ENCODE measurements at places on chromosomes 4 and X.

DNA sequence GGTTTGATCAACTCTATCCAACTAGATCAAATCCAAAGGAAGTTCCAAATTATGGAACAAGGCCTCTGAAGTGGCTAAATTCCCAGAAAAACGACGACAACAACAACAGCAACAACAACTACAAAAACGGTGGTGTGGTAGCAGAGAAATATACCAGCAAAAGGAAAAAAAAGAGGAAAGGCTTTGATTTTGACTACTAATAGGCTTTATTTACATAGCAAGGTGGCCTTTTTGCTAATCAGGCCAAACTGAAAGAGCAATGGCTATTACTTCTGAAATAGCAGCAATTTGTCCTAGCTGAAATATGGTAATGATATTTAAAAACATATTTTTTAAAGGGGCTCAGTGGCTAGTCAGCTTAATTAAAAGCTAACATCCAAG is 40.8 kb upstream of the TMPRSS11E start:
- DNase-seq: no peak

GRCh38 chr4:106893903-106894302 is 142.2 kb downstream of the DKK2 start:
- no peak for DNase-seq

GRCh38 chrX:138946926-138947325 is 235.4 kb upstream of the FGF13 start:
- DNase-seq: no peak

DNA sequence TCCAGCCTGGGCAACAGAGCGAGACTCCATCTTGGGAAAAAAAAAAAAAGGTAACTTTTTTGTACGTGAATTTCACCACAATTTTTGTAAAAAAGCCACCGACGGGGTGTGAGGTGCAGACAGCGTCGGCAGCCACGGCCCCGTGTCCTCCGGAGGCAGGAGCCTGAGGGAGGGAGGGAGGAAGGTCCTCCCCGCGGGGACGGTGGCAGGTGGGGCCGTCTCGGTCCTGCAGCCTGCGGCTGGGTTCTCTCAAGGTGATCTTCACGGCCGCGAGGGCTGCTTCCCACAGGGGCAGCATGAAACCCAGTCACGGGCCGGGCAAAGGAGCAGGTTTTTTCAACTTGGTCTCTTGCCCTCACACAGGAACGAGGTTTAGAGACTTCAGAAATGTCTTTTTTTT is 14.0 kb downstream of the PLCXD1 start:
- no peak for DNase-seq

DNA sequence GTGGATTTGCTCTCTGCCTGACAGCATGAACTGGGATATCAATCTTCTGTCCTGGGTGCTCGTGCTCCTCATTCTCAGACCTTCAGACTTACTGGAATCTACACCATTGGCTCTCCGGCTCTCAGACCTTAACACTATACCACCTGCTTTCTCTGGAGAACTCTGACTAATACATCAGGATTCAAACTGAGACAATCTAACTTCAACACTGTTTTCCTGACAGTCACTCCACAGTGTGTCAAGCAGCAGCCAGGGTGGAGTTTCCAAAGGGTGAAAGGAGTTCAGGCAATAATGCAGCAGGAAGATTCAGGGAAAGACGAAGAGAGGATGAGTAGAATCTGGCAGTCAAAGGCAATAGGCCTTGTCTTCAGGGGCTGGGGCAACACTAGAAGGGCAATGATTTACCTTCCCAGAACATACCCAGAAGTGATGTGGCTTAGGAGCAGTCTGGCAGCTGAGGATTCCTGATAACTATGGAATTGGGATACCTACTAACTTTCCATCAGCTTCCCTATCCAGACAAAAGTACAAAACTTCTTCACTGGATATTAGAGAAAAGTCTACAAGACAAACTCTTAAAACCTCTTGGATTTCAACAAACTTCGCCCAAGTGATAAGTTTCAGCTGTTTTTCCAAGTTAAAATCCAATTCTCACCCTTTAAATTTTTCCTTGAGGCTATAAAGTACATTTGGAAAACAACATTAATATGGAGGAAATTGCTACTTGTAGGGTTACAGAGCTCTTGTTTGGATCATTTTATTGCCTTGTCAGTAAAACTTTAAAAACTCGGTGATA is 58.4 kb upstream of the SLIT2 start:
- no peak for DNase-seq

DNA sequence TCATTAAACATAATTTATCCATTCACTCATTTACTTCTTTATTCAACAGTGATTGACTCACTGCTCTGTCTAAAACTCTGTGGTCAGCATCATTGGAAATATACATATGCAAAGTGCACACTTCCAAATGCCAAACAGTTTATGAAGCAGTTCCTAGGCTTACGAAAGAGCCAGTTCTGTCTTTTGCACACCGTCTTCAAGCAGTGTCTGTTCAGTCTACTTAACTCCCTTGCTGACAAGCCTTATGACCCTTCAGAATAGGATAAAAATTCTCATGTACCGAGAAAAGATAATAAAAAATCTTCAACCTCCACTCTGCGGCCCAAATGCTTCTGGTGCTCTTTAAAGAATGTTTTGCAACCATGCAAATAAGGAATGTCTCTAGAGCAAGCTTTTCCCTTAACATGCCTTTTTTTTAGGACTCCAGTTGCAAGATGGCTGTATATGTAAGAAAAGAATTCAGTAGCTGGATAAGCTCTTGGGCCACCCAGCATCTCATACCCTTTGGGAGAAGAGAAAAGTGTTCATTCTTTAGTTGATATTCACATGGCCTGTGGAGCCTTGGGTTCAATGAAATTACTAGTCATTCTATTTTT is 1037.0 kb upstream of the SLIT2 start:
- no peak for DNase-seq

GRCh38 chr4:184196730-184197385 is 20.8 kb downstream of the ENPP6 start:
- peak; percentile 28 for DNase-seq

DNA sequence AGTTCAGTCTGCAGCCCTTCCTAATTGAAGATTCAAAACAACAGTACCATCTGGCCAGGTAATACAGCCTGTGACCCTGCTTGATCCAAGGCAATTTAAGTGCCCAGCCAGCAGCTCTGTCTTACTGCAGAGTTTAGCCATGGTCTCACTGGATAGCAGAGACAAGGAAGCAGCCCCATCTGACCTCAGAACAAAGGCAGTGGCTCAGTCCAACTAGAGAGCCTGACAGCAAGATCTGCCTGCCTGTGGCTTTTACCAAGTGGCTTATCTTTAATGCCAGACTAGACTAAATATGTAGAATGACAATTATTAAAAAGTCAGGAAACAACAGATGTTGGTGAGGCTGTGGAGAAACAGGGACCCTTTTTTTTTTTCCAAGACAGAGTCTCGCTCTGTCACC is 293.4 kb downstream of the DTHD1 start:
- no peak for DNase-seq

DNA sequence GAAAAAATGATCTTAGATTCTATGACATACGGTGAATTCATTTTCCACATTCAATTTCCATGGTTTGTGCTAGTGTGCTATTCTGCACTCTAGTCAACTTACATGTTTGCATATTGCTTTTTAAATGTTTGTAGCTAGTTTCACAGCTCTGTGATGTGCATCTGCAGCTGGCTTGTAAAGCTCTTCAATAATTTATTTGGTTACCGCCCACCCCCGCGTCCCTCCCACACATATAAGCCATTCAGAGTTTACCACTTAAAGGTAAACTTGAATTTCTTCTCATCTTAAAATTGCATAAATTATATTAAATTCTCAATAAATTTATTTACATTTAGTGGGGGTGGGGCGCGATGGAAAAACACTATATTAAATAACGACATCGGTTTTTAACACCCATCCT is 291 bp upstream of the NBDY start:
- no peak for DNase-seq

GRCh38 chrX:28591542-28591941 is 4.3 kb downstream of the IL1RAPL1 start:
- no peak for DNase-seq

DNA sequence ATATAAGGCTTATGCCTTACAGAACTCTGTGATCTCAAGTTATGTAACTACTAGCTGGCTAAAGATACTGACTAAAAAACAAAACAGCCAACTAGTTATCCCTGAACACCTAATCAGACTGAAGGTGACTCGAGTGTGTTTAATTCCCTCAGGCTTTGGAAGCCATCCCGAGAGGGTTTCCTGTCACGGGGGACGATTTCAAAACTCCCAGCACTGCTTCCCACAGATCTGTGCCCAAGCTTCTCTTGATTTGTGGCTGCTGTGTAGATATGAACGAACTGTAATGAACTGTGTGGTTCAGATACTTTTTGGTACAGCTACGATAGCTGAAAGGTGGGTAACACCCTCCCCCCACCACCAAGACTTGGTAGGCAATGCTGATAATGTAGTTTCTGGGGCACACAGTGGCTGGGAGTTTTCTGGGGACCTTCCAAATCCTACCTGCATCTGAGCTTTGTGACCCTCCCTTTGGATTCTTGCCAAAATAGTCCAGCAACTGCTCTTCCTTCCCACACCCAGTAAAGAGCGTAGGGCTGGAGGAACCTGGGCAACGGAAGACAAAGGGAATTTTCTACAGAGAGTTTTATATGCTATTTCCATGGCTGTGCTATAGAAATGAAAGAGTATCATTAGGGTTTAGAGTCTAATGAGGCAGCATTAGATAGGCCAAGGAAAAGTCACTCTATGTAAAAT is 148.8 kb downstream of the MGST2 start:
- DNase-seq: no peak

DNA sequence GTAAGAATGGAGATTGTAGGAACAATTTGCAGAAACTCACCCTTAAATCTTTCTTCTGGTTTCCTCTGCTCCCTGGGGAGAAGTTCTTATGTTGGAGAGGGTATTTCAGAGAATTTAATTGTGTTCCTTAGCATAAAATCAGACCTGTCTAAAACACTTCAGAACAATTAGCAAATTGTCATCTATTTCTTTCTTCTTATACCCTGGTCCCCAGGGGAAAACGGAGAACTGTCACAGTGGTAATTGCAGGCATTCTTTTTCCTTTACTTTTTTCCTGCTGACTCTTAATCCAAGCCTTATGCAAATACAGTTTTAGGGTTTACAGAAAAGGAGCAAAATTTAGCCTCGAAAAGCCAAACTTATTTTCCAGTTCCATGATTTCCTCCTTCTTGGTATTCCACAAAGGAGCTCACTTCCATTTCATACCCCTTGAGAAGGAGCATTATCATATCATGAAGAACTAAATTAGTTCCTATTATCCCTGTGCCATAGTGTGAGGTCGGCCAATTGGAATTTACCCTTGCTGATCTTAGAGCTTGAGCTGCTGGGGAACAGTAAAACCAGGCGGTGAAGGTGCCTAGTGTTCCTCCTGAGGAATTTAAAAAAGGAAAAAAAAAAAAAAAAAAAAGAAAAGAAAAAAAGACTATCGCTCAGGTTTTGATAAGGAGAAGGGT is 173.8 kb downstream of the IL15 start:
- no peak for DNase-seq

- DNase-seq: no peak
Measured at GRCh38 chrX:48492293-48492910, 16.4 kb upstream of the PORCN start.

GRCh38 chr4:66340286-66340893 is 670.1 kb upstream of the EPHA5 start:
- DNase-seq: no peak

DNA sequence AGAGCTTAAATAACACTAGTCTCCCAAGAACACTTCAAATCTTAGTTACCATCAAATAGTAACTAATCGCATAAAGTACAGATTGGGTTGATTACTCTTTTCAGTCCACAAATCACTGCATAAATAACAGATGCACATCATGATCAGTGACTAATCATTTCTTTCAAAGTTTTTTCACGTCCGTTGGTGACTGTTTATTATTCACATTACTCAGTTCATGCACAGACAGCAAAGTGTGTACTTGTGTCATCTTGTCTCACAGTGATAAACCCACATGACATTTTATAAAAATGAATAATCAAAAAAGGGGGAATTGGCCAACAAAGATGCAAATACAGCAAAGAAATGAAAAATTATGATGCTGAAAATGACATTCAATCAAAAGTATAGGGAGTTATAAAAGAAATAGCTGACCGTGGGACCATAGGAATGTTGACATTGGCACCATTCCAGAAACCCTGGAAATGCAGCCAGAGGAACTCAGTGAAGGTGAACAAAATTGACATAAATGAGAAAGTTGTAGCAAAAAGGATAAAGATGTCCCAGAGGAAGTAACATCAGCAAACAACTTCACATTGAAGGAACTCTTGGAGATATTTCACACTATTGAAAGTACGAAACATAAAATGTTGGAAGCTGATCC is 161.5 kb downstream of the SOX3 start:
- no peak for DNase-seq

DNA sequence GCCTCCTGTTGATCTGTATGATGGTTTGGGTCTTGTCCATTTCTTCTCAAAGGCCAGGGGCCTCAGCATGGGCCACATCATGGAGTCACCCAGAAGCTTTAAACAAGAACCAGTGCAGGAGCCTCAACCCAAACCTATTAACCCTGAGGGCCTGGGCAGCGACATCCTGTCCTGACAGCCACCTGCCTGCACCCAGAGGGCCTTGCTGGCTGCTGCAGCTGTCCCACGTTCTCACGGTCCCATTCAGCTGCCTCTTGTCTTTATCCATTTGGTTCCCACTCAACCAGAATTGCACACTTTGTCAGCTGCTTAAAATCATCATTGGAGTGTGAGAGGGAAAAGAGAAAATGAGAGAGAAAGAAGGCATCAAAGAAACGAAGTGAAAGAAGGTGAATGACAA is 21.6 kb downstream of the C4orf50 start:
- no peak for DNase-seq

- DNase-seq: peak; percentile 18
Measured at GRCh38 chr4:51943221-51943620, 76.9 kb downstream of the LRRC66 start.

DNA sequence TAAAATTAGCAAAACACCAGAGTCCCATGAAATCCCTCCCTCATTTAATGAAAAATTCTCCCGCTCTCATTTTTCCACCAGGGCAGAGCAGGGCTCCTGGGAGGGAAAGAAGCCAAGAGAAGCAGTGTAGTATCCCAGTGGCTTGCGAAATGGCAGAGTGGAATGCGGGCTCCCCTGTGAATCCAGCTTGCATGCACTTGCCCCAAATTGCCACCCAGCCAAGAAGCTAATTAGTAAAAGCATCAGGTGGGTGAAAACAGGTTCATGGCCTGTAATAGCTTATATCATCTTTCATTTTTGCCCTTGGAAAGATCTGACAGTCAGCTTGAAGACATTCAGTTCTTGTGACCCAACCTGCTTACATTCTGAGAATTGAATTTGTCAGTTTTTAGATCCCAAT is 10.1 kb downstream of the AMOT start:
- no peak for DNase-seq

DNA sequence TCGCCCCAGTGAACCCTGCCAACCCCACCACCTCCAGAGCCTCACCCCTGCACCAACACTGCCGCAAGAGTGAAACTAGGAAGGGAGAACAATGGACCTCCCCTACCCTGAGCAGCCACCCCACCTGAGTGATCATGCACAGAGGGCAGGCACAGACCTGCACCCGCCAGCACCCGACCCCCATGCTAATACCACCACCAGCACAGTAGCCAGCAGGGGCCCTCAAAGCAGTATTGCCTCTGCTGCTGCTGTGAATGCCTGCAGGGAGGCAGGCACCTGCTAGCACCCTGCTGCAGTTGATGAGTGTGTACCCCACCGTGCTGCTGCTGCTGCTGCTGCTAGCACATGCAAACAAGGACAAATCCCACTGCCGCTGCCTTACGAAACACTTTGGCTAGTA is 100.1 kb downstream of the RAB28 start:
- no peak for DNase-seq

GRCh38 chrX:110992611-110993010 is 103.4 kb upstream of the PAK3 start:
- DNase-seq: peak; percentile 24
